Stimulated activated CD4-positive, alpha-beta T cell treated with anti-CD3 and anti-CD28 coated beads, Interleukin-12 subunit alpha, Interleukin-12 subunit beta, amount 100 ng/mL, for 24 hours (primary cell): ENCODE measurements at places on chromosomes 4 and X.

- no peak for DNase-seq
Measured at GRCh38 chrX:40058719-40059118, 39.0 kb downstream of the BCOR start.

- no peak for DNase-seq
Measured at GRCh38 chr4:11727903-11728564, 299.3 kb upstream of the HS3ST1 start.

DNA sequence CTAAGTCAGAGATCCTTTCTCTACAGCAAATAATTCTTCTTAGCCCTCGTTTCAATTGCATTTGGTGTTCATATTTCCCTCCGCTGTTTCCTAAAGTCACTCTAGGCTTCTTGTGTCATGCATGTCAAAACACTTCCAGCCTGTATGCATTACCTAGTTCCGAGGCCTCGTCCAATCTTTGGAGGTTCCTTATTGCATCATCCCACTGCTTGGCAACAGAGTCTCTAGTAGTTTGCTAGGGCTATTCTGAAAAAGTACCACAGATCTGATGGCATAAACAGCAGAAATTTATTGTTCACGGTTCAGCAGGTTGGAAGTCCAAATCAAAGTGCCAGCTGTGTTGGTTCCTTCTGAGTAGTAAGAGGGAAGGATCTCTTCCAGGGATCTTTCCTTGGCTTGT, 5.9 kb downstream of the H2BW2 start:
- no peak for DNase-seq

GRCh38 chr4:47468706-47469365, 5.3 kb upstream of the COMMD8 start:
- no peak for DNase-seq

DNA sequence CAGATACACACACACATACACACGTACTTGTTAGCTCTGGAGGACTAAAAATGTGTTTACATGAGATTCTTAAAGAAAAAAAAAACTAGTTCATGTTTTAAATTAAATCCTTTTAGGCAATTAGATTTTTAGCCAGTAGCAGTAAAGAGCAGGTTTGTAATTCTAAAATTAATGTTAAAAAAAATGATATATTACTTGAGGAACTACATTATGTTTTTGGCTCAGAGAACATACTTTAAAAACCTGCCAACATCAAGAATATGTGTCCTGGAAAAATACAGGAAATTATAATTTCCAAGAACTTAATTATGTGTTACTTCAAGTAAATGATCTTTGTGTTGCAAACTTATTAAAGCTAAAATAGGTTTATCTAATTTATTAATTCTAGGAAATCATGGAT, 594.3 kb upstream of the PCDH7 start:
- no peak for DNase-seq

DNA sequence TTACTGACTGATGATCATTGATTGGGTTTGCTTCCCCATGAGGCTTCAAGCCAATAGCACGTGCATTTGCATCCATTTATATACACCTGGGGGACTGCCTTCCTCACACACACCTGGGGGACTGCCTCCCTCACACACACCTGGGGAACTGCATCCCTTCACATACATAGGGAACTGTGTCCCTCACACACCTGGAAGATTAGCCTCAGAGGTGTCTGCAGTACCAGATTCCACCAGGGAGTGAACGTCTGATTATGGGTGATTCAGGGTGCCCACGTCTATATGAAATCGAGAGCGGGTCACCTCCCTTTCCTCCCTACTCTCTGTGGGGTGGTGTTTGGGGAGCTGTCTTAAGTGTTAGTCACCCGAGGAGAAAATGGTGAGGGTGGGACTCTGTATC, 16.9 kb downstream of the CD99 start:
- no peak for DNase-seq

DNA sequence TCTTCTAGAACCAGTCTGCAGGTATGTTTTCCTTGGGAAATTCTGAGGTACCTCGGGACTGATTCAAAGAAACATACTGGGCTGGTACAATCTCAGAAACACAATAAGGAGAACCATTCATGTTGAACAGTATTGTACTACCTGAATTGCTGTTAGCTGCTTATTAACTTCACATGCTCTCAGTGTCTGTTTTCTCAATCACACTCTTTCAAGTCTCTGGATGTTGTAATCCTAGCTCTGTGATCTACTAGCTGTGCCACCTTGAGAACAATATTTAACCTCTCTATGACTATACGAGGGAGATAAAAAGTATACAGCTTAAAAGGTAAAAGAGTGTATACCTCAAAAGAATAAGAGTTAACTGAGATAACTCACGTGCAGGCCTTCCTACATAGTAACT, 10.3 kb downstream of the CCDC158 start:
- no peak for DNase-seq

DNA sequence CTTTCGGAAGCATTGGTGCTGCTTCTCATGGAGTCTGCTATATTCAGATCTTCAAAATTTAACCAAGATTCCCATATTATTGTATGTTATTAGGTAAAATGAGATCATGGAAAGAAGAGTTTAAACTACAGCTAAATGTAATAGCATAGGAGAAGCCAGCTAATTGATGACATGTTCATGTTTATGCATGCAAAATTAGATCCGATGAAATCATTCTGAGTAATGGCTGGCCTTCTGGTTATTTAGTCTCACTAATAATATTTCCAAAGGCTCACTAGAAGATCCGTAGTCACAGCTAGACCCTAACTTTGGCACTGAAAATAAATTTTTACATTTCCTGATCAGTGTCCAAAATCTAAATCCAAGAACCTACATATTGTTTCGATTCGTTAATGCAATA, 19.8 kb upstream of the PHKA2 start:
- DNase-seq: no peak

GRCh38 chr4:17762726-17763125, 18.7 kb downstream of the FAM184B start:
- DNase-seq: no peak

DNA sequence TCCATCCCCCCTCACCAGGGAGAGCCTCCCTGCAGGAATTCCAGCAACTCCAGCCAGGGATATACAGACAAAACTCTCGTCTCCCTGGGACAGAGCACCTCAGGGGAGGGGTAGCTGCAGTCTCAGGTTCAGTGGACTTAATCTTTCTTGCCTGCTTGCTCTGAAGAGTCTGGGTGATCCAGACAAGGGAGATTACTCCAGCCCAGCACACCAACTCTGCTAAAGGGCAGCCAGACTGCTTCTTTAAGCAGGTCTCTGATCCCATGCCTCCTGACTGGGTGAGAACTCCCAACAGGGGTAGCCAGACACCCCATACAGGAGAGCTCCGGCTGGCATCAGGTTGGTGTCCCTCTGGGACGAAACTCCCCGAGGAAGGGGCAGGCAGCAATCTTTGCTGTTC, 888.7 kb downstream of the RAB28 start:
- DNase-seq: no peak
